ENCODE measurements at places on chromosomes 6 and 20. TPM values are rescaled to one million over a fixed set of nuclear protein-coding genes. Genes with fewer than 3 reads are reported as not detected.

- no peak overlapping the region for H3K4me3 ChIP-seq
- no peak overlapping the region for H3K27ac ChIP-seq
- H3K27me3 ChIP-seq: no peaks in the 10 kb centered on the region
Observed at GRCh38 chr20:8200220-8200619, 68.2 kb downstream of the PLCB1 start.

- H3K4me3 ChIP-seq: no peak overlapping the region
- H3K36me3 ChIP-seq: no peaks in the 10 kb centered on the region
- no peak for DNase-seq
- H3K4me1 ChIP-seq: no peaks in the 10 kb centered on the region
- no peaks in the 10 kb centered on the region for H3K27me3 ChIP-seq
Observed at GRCh38 chr6:8678466-8678865, 243.1 kb upstream of the SLC35B3 start.

GRCh38 chr6:27130668-27131428 lies 116.7 kb upstream of the PRSS16 start:
- no peaks in the 10 kb centered on the region for H3K27me3 ChIP-seq
- no peak for DNase-seq
- no peaks in the 10 kb centered on the region for H3K4me1 ChIP-seq
- H3K4me3 ChIP-seq: peak overlapping the region; percentile 42
- peak overlapping the region; percentile 94 for H3K27ac ChIP-seq

DNA sequence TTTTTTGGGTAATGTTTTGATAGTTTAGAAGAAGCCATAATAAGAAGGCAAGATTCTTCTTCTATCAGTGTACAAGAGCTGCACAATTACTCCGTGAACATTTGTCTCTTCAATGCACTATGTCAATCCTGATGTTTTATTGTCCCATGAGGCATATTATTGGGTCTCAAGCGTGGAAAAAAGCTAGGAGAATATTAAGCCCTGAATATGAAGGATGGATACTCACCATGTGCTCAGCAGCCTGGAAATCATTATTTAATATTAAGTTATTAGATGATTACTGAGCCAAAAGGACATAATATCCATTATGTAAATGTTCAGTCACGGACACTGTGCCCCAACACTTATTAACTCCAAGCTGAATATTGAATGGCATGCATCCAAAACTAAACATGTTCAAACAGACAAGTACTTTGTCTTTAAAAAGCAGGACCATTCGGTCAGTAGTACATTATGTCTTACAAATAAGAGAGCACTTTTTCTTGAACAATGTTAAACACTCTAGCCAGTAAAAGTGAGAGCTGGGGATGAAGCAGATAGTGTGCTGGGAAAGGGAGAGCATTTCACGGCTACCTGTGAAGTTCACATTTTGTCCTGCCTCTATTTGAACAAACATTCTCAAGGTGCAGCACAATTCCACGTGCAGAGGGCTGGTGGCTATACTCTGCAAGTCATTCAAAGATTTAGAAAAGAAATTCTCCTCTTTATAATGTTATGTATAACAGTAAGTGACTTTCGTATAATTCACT lies 70.6 kb upstream of the CNR1 start:
- H3K4me3 ChIP-seq: no peak overlapping the region
- no peak for DNase-seq
- H3K4me1 ChIP-seq: no peaks in the 10 kb centered on the region
- no peaks in the 10 kb centered on the region for H3K36me3 ChIP-seq

DNA sequence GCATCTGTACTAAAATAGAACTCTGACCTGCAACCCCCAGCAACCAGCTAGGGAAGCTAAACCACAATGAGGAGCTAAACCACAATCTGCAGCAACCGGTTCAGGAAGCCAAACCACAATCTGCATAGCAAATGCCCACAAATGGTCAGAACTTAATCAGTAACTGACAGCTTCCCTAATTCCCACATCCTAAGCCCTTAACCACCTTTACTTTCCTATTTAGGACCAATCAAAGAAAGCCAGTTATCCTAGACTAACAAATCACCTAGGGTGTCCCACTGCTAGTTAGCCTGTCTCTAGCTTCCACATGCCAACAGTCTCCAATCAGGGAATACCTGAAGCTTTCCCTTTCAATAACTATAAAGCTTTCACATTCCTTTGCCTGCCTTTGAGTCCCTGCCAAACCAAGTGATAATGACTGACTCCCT lies 424.6 kb upstream of the PTCHD4 start:
- no peaks in the 10 kb centered on the region for H3K4me1 ChIP-seq
- H3K27ac ChIP-seq: no peak overlapping the region
- no peaks in the 10 kb centered on the region for H3K27me3 ChIP-seq
- DNase-seq: no peak
- no peak overlapping the region for H3K4me3 ChIP-seq

- DNase-seq: no peak
- no peaks in the 10 kb centered on the region for H3K27me3 ChIP-seq
- H3K36me3 ChIP-seq: no peaks in the 10 kb centered on the region
- no peak overlapping the region for H3K4me3 ChIP-seq
Observed at GRCh38 chr6:110547266-110547964, 71.0 kb upstream of the SLC22A16 start.

DNA sequence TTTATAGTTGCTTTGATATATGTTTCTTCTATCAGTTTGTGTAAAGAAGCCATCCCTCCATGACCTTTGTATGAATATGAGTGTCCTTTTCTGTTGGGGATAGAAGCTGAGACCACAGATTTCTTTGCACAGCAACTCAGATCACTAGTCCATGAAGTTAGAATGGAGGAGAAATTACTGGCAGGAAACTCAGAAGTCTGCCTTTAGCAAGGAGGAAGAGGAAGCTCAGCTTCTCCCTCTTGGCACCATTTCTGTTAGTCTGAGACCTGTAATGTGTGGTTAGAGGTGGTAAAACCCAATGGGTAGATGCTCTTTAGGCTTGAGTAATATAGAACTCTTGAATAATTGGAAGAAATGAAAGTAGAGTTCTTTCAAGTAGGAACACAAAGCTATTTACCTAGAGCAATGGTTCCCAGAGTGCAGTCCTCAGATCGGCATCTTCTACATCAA lies 995.3 kb upstream of the FLRT3 start:
- H3K27ac ChIP-seq: peak overlapping the region; percentile 7
- no peak overlapping the region for H3K4me3 ChIP-seq
- no peaks in the 10 kb centered on the region for H3K36me3 ChIP-seq
- H3K4me1 ChIP-seq: no peaks in the 10 kb centered on the region
- no peaks in the 10 kb centered on the region for H3K27me3 ChIP-seq

DNA sequence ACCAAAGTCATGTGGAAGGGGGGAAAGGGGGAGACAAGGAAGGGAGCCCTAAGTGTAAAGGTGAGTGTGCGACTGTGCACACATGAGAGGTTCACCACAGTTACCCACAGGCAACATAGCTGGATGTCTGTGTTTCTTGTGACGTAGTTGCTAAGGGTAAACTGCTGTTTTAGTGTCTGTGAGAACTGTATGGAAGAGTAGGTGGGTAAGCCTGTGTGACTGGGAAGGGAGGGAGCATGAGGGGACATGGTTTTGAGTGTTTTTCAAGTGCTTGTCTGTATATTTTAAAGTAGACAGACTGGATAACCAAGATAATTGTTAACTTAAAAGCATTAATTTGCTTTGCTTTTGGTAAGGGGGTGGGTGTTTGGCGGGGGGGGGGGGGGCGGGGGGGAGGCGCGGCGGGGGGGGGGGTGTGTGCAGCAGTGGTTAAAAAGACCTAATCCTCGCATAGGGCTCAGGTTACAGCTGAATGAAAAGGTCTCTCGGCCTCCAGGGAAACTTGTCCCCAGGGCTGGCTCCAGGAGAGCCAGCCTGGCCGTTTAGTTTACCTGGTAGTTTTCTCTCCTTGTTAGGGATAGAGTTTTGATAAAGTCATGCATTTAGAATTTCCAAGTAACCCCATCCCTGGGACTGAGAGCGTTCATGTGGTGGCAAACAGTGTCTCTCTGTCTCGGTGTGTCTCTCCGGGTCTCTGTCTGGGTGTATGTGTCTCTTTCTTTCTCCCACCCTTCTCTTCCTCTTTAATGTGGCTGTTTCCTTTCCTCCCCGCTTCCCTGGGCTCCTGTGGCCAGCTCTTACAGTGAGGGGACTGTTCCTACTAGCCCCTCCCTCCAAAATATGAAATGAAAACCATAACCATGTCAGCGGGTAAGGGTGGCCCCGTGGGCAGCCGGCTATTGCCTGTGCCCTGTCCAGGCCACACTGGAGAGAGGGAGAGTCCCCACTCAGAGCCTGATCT lies 3.4 kb downstream of the SCUBE3 start:
- no peak overlapping the region for H3K27ac ChIP-seq
- H3K4me1 ChIP-seq: peaks cover 18% of the 10 kb centered on the region
- no peak for DNase-seq
- no peaks in the 10 kb centered on the region for H3K36me3 ChIP-seq
- H3K4me3 ChIP-seq: no peak overlapping the region
- no peaks in the 10 kb centered on the region for H3K27me3 ChIP-seq

DNA sequence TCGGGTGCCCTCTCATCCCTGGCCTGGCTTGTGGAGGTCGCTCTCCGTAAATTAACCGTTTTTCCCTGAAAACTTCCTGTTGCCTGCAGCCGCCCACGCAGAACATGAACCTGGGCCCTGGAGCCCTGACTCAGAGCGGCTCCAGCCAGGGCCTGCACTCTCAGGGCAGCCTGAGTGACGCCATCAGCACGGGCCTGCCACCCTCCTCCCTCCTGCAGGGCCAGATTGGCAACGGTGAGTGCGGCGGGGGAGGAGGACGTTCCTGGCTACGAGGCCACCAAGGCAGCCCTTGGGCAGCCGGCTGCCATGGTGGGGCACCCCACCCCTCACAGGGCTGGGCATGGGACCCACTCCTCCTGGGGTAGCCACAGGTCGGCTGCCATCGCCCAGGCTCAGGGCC lies 17.8 kb downstream of the SS18L1 start:
- no peaks in the 10 kb centered on the region for H3K4me1 ChIP-seq
- no peak overlapping the region for H3K4me3 ChIP-seq
- no peaks in the 10 kb centered on the region for H3K36me3 ChIP-seq
- DNase-seq: no peak
- no peaks in the 10 kb centered on the region for H3K27me3 ChIP-seq
- no peak overlapping the region for H3K27ac ChIP-seq

Gene MDFI
- total RNA-seq: 0.94 TPM

Gene HSPA1L
- total RNA-seq: not detected

Gene DEF6
- 11.0 TPM for total RNA-seq

Gene GPR6
- total RNA-seq: not detected

Gene ECI2
- 87.9 TPM for total RNA-seq
